ENCODE measurements at places on chromosomes 6 and 20. TPM values are rescaled to one million over a fixed set of nuclear protein-coding genes. Genes with fewer than 3 reads are reported as not detected.
A peak's percentile ranks its signal among the peaks of the same experiment; 100 is the strongest.

The BPI gene
- 0.15 TPM for total RNA-seq

The BPIFB2 gene
- not detected for total RNA-seq

- no peak for DNase-seq
These were observed 286.5 kb upstream of the MARCKS start for GRCh38 chr6:113570641-113571040.

GRCh38 chr6:89022798-89023197 lies 57.8 kb upstream of the PNRC1 start:
- DNase-seq: no peak

GRCh38 chr6:2916158-2916925 lies 13.2 kb upstream of the SERPINB9 start:
- no peak for DNase-seq

GRCh38 chr20:24781418-24781980 lies 167.6 kb upstream of the CST7 start:
- peak; percentile 18 for DNase-seq

GRCh38 chr20:10784554-10785183 lies 110.9 kb upstream of the JAG1 start:
- no peak for DNase-seq
